ENCODE measurements at places on chromosomes 7 and 10.

DNA sequence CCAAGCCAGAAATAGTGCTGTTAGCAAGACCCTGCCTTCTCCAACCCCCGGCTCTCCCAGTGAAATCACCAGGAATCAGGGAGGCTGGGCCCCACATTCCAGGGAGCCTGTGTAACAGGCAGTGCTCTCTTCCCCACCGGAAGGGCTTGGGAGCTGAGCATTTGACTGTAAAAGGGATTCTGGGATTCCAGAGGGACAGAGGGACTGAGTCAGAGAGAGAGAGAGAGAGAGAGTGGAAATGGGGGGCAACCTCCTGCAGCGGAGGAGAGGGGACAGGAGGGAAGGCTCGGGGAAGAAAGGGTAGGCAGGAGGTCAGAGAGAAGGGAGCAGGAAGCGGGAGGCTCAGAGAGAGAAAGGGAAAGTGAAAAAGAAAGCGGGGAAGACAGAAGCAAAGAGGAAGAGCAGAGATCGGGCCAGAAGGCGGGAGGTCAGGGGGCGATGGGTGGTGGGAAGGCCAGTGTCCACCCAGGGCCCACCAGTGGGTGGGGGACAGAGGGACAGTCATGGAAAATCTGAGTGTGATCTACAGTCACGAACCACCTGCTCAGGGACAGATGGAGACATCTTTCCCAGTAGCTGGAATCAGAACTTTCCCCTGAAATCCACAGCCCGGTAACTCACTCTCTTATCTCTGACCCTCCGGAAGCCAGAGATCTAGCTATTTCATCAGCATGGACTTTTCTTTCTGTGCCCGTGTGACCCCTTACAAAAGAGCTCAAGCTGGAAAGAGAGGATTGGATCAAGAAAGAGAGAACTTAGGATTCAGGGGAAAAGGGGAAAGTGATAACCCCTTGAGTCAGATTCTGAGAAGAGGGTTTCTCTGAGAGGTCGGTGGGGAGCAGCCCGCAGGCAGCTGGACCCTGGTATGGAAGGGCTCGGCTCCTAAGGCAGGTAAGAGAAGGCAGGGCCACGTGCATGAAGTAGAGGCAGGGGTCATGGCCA is 4.6 kb upstream of the SERPINE1 start:
- DNase-seq: no peak

- DNase-seq: no peak
Observed at GRCh38 chr10:21057436-21057835, 160.3 kb upstream of the NEBL start.

GRCh38 chr10:121179006-121179405 is 327.8 kb downstream of the WDR11 start:
- DNase-seq: no peak

GRCh38 chr10:86922553-86922961 is 34.9 kb downstream of the MMRN2 start:
- no peak for DNase-seq

- DNase-seq: no peak
Observed at GRCh38 chr10:95964756-95965155, 57.0 kb downstream of the CC2D2B start.

DNA sequence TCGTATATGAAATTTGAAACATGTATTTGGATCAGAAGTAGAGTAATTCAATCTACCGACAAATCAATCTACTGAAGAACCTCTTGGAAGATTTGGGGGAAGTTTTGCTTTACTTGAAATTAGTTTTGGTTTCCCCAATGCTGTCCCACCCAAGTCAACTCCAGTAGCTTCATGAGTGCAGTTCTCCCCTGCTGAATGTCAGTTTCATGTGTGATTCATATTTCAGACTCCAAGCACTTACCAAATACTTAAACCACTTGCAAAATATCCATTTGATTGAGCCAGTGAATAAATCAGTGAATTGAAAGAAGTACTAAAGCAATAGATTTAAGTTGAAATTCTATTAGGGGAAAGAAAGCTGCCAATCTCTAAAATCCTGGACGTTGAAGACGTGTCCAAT is 9.3 kb downstream of the CALML5 start:
- DNase-seq: no peak

GRCh38 chr10:132355297-132355696 is 23.3 kb downstream of the LRRC27 start:
- no peak for DNase-seq

DNA sequence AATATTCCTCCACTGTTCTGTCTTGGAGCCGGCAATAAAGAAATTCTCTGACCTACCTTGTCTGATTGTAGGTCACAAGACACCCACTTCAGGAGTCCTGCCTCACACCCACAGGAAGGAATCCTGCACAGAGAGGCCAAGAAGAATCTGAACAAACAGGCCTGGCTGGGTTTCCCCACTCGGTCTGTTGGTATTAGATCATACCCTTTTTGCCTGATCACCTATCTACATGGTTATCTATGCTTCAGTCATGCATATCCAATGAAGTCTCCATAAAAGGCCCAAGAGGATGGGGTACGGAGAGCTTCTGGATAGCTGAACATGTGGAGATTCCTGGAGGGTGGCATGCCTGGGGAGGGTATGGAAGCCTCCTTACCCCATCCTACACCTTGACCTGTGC is 12.3 kb downstream of the OGDH start:
- DNase-seq: no peak

Data from HTR-8/SVneo (cell line).